ENCODE measurements at places on chromosomes 2 and 18.

DNA sequence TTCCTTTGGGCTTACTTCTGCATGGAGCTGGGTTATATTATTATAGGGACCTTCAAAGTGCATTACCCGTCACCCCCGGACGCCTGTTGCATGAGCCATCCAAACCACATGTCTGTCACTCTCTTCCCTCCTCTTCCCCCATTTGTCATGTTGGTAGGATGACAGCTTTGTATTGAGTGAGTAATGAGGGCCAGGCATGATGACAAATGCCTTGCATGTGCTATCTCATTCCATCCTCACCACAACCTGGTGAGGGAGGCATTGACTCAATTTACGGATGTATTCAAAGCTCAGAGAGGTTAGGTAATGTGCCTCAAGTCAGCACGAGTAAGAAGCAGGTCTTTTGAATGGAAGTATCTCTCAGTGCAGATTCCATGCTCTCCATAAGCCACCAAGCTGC, 510.5 kb upstream of the TNP1 start:
- no peak for DNase-seq

- no peak for DNase-seq
Observed at GRCh38 chr2:778731-779350, 101.6 kb upstream of the TMEM18 start.

DNA sequence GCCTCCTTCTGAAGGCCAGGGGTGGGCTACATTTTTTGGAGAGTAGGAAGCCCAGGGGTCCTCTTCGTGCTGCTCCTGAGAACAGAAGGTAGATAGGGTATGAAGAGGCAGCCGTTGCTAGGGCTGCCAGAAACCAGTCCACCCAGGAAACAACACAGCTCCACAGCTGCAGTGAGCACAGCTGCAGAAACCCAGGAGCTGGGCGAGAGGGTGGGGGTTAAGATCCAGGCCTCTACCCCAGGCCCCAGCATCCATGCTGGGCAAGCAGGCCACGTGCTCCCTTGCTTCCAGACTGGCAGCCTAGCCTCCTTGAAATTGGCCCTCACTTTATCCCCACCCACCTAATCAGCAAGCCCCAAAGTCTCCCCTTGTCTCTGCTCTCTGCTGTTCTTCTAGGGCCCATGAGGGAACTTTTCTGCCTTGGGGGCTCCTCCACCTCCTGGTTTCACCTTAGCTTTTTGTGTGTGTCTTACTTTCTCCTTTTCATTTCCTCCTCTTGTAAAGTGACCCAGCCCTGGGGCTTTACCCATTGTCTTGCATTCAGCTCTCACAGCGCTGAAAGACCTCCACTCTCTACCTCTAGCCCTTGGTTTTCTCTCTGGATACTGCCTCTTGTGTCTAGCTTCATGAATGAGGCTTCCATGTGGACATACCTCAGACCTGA, 30.7 kb downstream of the STON1 start:
- DNase-seq: no peak

- DNase-seq: no peak
Observed at GRCh38 chr18:31041271-31042083, 1.1 kb downstream of the DSC3 start.

- no peak for DNase-seq
Observed at GRCh38 chr2:65366595-65367125, 65.7 kb downstream of the SPRED2 start.

GRCh38 chr2:206556357-206556949, 85.8 kb upstream of the FAM237A start:
- DNase-seq: no peak

DNA sequence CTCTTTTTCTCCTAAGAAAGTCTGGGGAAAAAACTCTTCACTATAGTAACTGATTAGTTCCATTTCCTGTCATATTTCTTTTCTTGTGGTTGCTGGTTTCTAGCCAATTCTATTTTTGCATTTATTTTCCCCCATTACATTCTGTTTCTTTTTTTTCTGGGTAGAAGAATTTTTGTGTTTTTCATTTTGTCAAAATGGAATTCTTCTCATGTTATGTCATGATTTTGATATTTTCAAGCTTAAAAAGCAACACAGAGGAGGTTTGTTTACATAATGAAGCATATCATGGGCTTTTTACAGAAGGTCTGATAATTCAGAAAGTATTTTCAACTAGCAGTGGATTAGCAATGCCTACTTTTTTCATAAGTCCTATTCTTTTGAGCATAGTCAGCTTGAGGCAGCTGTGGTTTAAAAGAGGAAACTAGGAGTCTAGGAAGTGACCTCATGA, 102.0 kb downstream of the MAP2 start:
- DNase-seq: no peak

Measured in activated gamma-delta T cell (primary cell).